Frontal cortex (tissue), 4 donors: ENCODE measurements at places on chromosomes 7 and 10.

DNA sequence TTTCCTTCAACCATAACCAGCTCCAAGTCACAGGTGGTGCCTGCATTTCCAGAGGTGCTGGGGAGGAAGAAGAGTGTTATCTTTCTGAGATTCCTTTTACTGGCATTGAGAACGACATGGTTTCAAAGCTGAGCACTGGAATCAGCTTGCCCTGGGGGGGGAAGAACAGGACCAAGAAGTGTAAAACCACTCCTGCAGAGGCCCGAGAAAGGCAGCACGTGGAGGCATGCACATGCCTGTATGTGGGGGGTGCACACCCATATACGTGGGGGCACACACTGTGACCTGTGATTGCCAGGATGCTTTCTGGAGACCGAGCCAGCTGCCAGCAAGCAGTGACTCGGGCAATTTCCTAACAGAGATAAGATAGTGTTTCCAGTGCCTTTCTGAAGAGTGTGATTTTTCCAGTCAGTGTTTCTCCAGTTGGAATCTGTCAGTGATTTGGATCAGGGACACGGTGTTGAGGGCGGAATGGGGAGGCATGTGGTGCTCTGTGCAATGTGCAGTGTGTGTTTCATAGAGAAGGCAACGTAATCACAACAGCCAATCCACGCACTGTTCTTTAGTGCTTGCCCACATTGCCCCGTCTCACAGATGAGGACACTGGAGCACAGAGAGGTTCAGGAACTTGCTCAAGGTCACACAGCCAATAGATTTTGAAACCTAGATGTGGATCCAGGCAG is 4.2 kb downstream of the LRRC27 start:
- no peak for DNase-seq

DNA sequence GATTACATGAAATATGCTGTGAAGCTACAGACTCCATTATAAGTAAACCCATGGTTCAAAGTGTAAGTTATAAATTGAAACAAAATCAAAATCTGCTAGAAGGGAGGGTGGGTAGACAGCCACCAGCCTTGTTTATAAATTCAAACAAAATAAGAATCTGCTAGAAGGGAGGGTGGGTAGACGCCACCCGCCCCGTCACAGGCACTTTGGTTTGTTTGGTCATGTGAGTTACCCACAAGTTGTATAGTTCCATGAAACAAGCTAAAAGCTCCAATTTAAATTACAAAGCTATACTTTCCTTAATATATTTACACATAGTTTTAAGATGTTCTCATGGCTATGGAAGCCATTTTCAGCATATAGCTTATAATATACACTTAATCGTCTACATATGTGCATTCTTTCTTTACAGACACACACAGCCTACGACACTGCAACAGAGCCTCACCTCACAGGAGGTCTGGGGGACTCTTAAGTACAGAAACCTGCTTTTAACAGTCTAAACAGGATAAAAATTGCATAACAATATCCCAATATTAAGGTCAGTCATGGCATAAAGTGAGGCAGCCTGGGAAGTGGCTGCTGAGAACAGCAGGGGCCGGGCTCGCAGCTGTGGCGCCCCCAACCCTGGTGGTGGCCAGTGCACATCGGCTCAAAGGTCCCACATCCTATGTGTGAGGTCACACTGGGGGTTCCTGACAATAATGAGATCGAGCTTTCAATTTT is 28.1 kb upstream of the NCAPG2 start:
- DNase-seq, result no peak

DNA sequence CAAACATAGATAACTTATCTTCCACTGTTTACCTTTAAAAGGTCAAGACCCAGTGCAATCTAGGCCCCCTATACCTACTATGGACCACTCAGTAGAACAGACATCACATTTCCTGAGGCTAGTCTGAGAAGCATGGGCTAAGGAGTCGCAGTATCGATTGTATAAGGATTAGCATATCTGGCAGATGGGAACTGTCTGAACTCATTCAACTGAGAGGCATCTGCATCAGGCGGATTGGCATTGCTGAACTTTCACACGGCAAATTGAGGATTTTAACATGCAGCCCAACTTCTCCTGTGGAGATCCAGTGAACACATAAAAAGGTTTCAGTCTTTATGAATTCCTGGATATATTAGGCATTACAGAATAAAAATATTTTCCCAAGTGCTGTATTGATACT is 89.1 kb upstream of the LRGUK start:
- DNase-seq, result no peak

DNA sequence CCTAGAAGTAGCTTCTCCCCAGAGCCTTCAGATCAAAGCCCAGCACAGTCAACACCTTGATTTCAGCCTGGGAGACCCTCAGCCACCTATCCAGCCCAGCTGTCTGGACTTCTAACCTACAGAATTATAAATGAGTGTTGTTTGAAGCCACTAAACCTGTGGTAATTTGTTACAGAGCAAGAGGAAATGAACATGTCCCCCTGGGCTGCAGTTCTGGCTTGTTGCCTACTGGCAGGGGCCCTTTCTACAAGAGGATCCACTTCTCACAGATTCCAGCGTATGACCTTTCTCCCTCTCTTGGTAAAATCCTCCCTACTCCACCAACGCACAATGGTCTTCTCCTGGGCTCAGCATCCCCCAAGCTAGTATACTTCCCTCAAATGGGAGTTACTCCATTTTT is 46.4 kb upstream of the ECHDC3 start:
- no peak for DNase-seq

GRCh38 chr10:62707810-62708209 is 96.7 kb upstream of the ADO start:
- no peak for DNase-seq

- no peak for DNase-seq
Measured at GRCh38 chr7:120041798-120042197, 231.2 kb upstream of the KCND2 start.
